ENCODE measurements at places on chromosomes 13 and 19.

GRCh38 chr13:51501592-51502152 is 48.8 kb upstream of the INTS6 start:
- DNase-seq, result no peak

- DNase-seq, result no peak
Observed at GRCh38 chr13:44921931-44922758, 67.1 kb downstream of the NUFIP1 start.

DNA sequence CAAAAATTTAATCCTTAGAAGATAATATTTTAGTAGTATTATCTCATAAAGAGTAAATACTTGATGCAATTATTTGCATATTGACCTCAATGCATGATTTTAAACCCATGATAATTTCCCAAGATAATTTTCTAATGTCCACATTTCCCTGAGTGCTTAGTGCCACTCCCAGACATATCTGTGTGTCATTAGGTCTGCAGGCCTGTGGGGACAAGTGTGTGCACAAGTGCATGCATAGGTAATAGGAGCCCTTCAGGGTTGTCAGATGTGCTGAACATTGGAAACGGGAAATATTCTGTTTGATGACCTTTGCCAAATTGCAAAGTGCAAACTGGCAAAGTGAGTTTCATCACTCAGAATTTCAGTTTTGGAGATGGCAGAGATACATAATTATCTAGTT is 369.9 kb downstream of the KLF5 start:
- DNase-seq, result no peak

- no peak for DNase-seq
Observed at GRCh38 chr13:114102131-114102520, 30.3 kb downstream of the RASA3 start.

- no peak for DNase-seq
Observed at GRCh38 chr13:103195762-103196161, 129.5 kb upstream of the SLC10A2 start.

DNA sequence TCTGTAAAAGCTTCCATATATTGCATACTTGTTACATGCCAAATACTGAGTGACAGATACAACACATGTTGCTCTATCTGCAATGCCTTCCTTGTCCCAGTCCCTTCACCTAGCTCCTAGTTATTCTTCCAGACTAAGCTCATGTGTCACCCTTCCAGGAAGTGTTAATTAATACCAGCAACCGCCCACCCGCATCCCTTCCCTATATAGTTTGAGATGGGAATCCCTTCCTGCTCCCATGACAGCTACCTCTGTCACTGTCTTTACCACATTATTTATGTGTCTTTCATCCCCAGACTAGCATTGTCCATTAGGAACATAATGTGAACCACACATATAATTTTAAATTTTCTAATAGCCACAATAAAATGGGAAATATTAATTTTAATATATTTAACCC is 49.5 kb upstream of the FRY start:
- no peak for DNase-seq

- DNase-seq, result no peak
Observed at GRCh38 chr13:22162889-22163288, 492.0 kb downstream of the FGF9 start.

GRCh38 chr19:50875795-50876422 is 2.7 kb downstream of the KLK2 start:
- DNase-seq, result no peak

DNA sequence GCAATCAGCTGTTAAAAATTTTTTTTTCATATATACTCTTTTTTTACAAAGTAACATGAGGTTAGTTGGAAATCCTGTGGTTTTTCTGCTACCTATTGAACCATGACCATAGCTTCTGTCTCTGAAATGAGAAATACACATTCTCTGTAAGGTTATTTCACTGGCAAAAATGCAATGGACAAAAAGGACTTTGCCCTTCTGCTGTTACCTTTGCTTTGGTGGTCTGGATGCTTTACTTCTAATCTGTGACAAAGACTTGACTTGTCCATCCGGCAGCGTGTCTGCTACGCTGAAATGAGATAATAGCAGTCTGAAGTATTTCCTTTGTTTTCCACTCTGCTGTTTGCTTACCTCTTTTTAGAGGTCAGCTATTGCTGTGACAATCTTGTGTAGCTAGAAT is 412.8 kb downstream of the SLITRK6 start:
- DNase-seq, result no peak

GRCh38 chr13:51324714-51325420 is 14.6 kb upstream of the SERPINE3 start:
- no peak for DNase-seq

DNA sequence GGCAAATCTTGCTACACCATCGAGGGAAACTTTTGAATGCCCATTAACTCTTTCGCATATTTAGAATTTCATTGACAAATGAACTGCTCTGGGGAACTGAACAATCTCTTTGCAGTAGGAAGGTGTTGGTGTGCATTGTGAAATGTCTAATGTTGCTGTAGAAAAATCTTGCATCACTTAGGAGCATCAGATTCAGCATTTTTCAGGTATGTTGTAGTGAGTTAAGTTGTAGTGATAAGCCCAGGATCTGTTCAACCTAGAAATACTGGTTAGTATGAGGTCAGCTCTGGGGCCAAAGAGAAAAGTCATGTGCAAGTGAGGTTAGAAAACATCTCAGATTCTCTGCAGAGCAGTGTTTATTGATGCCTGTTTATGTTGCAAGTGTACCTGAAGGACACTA is 4.1 kb downstream of the FRY start:
- DNase-seq, result no peak

Data from spinal cord (tissue), 10 donors.